ENCODE measurements at places on chromosomes 1 and 21. TPM values are rescaled to one million over a fixed set of nuclear protein-coding genes. Genes with fewer than 3 reads are reported as not detected.

C8B gene
- not detected for polyA plus RNA-seq

- DNase-seq: peak; percentile 53
These were observed 930 bp downstream of the CDC14A start for GRCh38 chr1:100353071-100353801.

- no peak for DNase-seq
These were observed 1.6 kb upstream of the FAM20B start for GRCh38 chr1:179023946-179024650.

DNA sequence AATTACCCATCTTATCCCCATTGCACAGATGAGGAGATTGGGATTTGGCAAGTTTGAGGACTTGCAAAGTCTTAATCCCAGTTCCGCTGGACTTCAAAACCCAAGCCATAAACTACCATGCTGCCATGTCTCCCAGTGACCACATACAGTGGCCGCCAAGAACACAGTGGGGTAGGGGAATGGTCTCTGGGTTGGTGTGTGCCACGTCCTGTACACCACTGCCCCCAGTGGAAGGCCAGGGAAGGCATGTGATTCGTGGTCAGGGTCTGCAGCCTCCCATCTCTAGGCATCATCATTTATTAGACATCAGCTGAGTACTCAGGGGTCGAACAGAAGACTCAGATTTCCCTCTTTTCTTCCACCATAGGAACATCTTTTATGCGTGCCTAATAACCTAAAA, 76.0 kb downstream of the MAN1C1 start:
- no peak for DNase-seq

DNA sequence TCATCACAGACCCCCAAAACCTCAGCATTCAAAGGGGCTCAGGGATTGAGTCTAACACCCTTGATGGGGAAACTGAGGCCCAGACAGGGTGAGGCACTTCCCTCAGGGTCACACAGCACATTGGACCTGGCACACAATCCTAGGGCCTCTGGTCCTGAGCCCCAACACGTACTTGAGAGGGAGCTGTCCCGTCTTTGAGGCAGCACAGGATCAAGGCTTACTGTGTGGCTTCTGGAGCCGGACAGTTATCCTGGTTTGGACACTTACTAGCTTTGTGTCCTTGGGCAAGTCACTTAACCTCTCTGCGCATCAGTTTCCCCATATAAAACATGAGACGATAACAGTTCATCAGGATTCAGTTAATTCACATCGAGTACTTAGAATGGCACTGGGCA, 26.5 kb downstream of the RUNX3 start:
- no peak for DNase-seq

- no peak for DNase-seq
These were observed 13.7 kb upstream of the TRIM62 start for GRCh38 chr1:33195556-33195955.

DNA sequence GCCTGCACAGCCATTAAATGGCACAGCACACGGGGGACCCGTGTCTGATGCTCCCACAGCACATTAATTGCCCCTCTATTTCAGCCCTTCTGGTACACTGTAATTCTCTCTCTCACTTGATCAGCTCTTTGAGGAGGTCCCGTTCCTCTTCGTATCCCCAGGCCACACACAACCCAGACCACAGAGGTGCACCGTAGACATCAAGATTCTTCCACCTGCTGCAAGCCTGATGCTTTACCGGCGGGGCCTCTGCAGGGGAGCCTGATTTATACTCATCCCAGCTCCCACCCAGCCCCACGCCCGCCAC, 759 bp downstream of the SMYD3 start:
- DNase-seq: no peak

PLPP3 gene
- 91.7 TPM for polyA plus RNA-seq

CR1 gene
- polyA plus RNA-seq: 18.6 TPM

NEK2 gene
- polyA plus RNA-seq: 25.4 TPM

- DNase-seq: no peak
These were observed 9.2 kb downstream of the SLC35D1 start for GRCh38 chr1:67044631-67045270.

ANKRD34A gene
- polyA plus RNA-seq: 0.57 TPM

- DNase-seq: no peak
These were observed 29.4 kb downstream of the SPATA46 start for GRCh38 chr1:162347281-162347680.

DNA sequence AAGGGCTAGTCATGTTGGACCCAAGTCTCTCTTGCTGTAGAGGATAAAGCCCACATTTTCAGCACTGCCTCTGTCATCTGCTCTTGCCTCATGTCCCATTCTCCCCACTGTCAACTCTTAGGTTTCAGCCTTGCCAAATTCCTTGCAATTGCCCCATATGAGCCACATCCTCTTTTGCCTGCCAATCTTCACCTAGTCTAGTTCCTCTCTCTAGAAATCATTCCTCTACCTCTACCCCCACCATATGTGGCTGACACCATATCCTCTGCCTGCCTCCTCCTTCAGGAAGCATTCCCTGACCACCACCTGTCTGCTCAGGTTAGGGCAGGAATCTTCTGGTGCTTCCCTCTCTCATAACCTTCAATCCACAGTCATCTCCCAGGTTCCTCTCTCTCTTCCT, 38.2 kb downstream of the SLC9A1 start:
- DNase-seq: no peak

DNA sequence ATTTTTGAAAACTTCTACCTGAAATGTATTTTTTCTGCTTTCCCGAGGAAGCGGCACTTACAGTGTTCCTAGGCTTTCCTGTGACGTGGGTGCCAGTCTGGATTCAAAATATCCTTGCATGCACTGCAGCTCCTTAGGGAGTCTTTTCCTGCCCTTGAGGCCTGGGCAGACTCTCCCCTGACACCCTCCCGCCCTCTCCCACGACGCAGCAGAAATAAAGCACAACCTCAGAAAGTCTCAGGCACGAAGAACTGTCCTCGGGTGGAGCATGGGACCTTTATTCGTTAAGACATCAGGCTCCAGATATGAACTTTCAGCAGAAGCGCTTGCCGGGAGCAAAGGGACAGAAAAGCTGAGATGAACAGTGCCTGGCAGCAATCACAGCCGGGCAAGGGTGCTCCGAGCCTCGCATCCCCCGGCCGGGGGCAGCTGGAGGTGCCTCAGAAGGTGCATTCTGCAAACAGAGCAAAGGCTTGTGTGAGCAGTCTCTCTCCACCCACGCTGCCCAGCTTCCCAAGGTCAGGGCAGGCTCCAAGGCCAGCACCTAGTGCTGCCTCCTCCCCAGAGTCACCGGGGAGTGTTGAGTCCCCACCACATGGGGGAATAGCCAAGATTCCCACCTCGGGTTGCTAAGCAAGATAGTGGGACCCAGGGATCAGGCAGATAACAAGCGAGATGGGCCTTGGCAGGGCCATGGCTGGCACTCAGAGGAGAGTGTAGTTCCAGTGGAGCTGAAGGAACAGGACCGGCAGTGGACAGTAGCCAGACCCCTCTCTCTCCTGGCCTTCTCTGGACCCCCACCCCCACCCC, 3.2 kb downstream of the TFF3 start:
- DNase-seq: no peak

C1orf87 gene
- polyA plus RNA-seq: 0.28 TPM

DNA sequence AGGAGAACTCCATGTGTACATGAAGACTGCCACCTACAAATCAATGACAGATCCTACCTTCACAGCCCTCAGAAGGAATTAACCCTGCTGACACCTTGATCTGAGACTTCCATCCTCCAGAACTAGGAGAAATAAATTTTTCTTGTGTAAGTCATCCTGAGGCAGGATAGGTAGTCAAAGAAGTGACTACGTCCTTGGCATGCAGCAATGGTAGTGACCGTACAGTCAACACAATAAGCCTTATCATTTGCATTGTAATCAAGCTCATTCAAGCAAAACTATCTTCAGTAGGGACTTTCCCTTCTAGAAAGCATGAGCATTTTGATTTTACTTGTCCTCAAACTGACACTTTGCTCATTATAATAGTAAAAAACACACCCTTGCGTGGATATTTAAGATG, 64.0 kb upstream of the KCNK1 start:
- DNase-seq: no peak

S100PBP gene
- 57.7 TPM for polyA plus RNA-seq

- DNase-seq: no peak
These were observed 216.0 kb downstream of the DENND1B start for GRCh38 chr1:197559244-197559643.

DNA sequence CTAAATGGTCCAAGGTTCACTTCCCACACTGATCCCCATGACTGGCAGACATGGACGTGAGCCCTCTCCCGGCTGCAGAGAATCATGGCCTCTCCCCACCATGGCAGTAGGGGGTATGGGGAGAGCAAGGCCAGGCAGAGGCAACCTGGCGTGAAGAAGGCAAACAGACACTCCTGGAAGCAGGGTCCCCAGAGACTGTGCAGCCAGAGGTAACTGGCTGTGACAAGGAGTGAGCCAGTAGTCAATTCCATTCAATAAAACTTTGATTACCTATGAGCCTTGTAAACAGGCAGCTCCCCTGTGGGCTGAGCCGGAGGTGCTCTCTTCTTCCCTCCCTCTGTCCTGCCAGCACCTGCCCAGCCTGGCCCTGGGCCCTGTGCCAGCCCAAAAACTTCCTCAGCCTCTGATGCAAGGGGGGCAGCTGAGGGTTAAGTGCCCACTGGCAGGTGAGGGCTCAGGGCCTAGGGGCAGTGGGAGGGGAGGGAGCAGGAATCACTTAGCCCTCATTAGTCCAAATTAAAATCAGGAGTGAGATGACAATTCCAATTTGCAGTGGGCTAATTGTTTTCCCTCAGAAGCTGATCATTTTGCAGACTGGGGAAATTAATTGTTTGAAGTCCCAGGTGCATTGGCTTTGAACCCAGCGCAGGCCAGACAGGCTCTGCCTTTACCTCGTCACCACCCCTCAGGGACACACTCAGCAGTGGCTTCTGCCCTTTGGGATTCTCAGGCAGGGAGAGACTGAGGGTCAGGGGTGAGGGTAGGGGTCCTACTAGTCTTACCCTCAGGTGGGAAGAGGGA, 35.6 kb downstream of the LRRN2 start:
- DNase-seq: no peak

C2CD2 gene
- polyA plus RNA-seq: 18.7 TPM

DNA sequence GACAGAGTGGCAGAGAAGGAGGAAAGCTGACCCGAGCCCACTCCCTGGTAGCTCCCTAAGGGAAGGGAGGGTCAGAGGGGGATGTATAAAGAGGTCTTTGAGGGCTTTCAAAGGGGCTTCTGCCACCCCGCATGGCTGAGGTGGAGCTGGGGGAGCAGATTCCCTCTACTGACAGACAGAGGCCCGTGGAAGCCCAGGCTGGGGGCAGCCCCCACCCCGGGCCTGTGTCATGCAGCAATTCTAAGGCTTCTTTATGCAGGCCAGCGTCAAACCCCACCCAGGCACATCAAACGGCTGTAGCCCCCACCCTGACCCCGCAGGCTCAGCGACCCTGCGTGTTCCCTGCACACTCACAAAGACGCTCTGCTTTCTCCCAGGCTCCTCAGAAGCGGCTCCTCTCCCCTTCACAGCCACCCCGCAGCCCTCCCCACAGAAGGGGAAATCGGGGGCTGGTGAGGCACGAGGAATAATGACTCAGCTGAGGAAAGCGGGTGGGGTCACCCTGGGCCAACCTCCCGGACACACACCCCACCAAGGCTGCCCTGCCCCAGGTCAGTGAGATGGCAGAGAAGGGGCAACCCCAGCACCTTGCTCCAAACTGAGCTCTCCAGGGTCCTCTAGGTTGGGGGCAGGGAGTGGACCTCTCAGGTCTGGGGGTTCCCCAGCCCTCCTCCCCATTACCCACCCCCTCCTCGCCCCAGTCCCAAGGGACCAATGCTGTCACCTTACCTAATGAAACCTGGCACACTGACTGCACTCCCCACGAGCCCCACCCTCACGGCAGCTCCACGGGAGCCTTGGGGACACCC, 10.8 kb downstream of the SLC45A3 start:
- no peak for DNase-seq

LRRC53 gene
- not detected for polyA plus RNA-seq

VWA5B1 gene
- 2.5 TPM for polyA plus RNA-seq

MYOG gene
- polyA plus RNA-seq: 0.18 TPM

XKR8 gene
- 7.8 TPM for polyA plus RNA-seq

DNA sequence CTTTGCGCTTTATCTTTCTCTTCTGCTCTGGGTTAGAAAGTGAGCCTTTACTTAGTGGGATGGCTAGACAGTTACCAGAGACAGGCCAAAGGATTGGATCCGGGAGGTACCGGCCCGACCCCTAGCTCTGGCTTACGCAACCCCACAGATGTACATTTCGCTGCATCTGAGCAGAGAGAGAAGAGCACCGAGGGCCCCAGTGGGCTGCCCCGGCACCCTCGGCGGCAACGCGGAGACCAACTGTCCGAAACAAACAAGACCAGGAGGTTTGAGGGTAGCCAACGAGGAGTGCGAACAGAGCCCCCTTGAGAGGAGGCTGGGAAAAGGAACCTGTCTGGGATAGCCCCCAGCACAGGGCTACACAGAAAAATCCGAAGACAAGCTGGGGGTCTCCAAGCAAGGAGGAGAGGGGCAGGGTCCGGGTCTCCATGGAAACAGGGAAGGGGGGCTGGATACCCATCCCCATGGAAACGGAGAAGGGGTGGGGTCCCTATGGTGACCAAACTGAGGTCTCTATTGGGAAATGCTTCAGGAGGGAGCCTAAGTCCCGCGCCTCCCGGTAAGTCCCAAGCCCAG, 373 bp downstream of the MTF1 start:
- DNase-seq: no peak

DNA sequence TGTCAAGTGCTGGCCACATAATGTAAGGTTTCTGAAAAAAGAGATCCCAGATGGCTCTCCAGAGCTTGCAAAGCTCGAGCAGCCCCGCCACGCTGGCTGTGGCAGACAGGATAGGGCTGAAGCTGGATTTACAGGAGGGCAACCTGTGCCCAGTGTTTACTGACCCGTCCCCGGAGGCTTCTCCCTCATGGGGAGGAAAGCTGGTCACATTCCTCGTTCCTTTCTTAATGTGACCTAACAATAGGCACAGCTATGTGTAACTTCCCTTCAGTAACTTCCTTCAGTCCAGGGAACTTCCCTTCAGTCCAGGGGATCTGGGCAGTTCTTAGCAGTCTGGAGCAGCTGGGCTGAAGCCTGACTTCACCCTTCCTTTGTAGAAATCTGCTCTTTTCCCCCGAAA, 7.7 kb downstream of the SLFNL1 start:
- DNase-seq: no peak

DNA sequence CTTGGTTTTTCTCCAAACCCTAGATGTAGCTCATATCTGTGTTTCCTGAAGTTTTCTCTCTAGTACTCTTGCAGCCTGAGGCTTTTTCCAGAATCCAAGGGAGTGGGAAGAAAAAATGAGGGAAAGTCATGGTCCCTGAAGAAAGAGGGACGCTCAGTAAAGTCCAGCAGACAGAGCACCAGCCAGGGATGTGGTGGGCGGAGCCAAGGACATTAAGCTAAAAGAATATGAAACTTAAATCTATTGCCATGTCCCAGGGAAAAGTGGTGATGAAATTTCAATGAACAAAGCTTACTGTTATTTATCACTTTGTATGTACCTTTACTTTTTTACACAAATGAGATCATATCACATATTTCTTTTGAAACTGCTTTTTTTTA, 430.2 kb downstream of the USP25 start:
- DNase-seq: no peak

Data from left kidney (tissue), 8 donors.